Natural killer cell (primary cell): ENCODE measurements at places on chromosomes 6 and 20.

DNA sequence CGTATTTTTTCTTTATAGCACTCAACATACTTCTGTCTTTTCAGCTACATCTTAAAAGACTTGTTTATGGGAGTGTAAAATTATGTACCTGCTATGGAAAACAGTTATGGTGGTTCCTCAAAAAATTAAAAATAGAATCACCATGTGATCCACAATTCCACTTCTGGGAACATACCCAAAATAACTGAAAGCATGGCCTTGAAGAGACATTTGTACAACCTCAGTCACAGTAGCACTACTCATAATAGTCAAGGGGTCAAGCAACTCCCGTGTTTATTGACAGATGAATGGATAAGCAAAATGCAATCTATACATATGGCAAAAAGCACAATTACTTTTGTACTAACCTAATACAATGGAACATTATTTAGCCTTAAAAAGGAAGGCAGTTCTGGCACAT is 74.5 kb downstream of the METTL24 start:
- no peak for DNase-seq

GRCh38 chr6:117505311-117505710 is 22.8 kb downstream of the DCBLD1 start:
- DNase-seq = no peak

- DNase-seq = peak; percentile 6
Observed at GRCh38 chr6:52155791-52156576, 30.2 kb upstream of the IL17A start.

DNA sequence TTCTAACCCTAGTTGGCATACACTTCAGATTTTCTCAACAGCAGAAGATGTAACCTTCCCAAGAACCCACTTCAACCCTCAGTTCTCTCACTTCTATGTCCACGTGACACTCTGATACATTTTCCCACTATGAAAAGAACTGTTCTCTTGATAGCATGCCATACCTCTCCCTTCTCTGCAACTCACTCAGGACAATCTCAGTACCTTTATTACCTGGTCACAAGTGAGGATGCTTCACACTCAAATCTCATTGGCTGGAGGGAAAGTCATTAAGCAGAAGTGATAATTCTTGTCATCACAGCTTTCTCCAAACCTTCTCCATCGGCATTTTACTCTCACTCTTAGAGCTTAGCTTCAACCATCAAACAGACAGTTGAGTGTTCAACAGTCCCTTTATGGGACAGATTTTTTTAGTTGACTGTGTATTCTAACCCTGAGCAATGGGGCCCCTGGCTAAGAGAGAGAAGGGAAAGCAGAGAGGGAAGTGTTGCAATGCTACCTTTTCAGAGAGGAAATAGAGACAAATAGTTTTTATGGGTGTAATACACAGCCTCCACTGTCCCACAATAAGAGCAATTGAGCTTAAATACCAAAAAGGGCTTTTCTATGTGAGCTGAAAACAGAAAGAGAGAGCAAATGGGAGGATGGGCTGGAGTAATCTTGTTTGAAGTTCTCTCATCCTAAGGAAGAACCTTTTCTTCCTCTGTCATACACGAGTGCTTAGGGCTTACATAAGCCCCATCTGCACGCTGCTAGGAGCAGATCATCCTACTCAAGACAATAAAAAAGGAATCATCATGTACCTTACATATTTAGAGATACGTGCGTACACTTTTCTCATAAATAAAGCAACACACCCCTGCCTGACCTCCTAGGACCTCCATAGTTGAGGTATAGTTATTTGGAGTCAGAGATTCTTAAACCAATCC is 16.0 kb downstream of the HLA-DPA1 start:
- DNase-seq = no peak

DNA sequence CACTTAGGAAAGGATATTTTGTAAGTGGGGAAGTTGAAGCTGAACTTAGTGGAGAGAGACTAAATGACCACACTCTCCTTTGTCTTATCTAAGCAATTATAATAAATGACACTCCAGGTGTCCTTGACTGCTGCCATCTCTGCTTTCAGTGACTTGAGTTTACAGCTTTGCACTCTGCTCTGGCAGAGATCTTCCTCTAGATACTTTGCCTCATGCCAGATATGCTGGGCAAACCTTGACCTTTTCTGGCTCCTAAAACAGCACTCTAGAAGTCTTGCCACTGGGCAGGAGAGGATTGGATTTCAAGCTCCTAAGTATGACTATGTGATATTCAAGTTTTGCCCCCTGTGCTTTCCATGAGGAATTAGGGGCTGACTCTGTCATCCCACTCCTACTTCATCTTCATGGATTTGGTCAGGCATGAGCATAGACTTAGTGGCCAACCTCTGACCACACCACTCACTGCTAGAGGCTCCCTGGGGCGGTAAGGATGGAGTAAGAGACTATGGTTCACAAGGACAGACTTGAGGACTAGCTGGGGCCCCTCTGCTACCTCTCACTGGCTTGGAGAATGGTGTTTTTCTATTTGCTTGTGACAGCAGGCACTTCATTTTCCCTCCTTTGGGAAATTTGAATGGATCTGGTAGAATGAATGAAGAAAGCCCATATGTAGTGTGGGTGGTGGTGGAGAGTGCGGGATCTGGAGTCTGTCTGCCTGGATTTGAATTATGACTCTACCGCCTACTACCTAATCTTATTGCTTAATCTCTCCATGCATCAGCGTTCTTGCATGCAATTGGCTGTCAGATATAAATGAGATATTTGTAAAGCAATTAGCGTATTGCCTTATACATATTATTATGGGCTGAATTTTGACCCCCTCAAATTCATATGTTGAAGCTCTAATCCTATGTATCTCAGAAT is 191.4 kb downstream of the REV3L start:
- no peak for DNase-seq

DNA sequence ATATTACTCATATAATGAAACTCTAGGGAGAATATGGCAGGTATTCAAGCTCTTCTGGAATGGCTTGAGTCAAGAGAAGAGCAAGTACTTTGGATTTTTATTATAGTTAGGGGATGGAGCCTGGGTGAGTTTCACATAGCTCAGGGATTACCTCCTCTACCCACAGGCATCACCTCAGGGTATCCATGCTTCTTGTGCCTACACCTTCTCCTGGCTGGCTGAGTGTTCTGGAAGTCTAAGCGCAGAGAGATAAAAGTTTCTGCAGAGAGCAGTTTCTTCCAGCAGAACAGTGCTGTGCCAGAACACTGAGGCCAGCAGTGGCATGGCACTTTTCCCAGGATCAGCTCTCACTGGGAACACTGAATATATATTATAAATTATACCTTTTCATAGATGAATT is 199.7 kb upstream of the KCNQ5 start:
- no peak for DNase-seq

DNA sequence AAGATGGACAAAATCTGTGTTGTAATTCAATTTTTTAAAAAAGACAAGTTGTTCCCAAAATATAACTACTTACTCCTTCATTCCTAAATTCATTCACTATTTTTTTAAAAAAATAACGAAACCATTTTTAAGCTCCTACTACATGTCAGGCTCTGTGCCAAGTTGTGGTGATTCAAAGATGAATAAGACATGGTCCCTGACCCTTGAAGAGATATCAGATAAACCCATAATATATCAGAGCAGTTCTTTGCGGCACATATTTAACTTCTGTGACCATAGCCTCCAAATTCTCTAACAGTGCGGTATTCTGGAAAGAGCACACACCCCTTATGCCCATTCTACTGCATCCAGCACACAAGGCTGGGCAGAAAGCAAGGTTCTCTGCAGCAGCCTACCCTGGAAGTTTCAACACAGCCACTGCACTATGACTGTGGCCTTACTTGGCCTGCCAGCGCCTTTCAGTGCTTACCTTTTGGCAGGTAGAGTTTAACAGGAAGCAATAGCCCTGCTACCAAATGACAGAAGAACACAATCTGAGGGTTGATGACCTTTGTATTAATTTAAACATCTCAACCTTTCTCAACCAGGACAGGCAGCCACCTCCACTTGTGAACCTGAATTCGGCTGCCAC is 406.5 kb downstream of the BTBD9 start:
- DNase-seq = no peak

- DNase-seq = no peak
Observed at GRCh38 chr20:23874747-23875146, 4.8 kb downstream of the CST5 start.

GRCh38 chr6:139239064-139239463 is 52.7 kb downstream of the TXLNB start:
- DNase-seq = no peak

DNA sequence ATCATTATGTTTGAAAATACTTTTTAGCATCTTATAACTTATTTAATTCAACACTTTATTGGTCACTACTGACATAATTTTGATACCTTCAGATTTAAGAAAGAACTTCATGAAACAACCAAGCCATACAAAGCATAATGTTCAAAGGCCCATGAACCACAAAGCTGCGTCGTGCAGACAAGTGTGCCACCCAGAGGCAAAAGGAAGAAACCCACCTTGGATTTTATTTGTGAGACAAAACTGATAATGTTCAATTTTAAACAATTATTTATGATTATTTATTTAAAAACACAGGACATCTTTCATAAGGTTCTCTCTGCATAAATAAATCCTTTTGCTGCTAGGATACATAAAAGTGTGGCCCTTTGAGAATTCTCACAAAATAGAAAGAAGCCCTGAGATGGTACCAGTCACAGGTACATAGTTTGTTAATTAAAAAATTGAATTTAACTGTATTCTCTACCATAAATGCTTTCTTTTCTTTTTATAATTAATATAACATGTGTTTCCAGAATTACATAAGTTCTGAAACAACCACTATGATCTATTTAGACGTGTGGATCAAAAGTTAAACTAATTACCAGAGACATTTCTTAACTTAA is 143.7 kb downstream of the RALGAPA2 start:
- DNase-seq = peak; percentile 56

DNA sequence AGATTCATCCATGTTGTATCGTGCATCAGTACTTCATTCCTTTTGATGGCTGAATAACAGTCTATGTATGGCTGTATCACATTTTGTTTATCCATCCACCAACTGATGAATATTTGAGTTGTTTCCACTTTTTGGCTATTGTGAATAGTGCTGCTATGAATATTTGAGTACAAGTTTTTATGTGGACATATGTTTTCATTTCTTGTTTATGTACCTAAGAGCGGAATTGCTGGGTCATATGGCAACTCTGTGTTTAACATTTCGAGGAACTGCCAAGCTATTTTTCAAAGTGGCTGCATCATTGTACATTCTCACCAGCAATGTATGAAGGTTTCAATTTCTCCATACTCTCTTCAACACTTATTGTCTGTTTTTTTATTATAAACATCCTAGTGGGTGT is 3.0 kb upstream of the RREB1 start:
- no peak for DNase-seq

GRCh38 chr20:53708129-53708968 is 114.7 kb upstream of the ZNF217 start:
- peak; percentile 52 for DNase-seq

DNA sequence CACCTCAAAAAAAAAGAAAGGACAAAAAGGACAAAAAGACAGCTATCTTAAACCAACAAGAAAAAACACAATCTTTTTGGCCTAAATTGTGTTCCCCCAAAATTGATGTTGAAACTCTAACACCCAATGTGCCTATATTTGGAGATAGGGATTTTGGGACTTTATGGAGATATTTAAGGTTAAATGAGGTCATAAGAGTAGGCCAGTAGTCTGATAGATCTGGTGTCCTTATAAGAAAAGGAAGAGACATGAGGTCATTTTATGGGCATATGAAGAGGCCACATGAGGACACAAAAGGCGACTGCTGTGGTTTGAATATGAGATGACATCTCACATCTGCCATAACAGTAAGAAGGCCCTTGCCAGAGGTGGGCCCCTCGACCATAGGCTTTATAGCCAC is 49.5 kb downstream of the TRIM38 start:
- DNase-seq = no peak

GRCh38 chr6:2708456-2708855 is 42.3 kb downstream of the MYLK4 start:
- no peak for DNase-seq

DNA sequence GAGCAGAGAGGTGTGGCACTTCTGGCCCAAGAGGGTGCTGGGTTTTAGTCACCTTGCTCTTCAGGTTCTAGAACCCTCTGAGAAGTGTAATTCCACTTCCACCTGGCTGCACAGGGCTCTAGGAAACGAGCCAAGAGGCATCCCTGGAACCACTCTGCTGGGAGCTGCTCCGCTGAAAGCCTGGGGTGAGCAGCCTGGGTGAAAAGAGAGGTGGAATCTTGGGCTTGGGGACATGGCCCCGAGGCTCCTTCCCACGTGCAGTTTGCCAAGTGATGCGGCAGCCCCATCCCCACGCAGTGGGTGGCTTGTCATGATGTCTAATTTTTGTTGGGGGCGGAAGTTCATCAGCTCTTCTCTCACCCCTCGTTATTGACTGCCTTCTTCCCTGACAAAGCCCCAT is 32.8 kb downstream of the PPP1R16B start:
- no peak for DNase-seq

GRCh38 chr6:126268092-126268491 is 71.8 kb upstream of the CENPW start:
- DNase-seq = no peak

GRCh38 chr20:49885558-49886332 is 29.6 kb downstream of the SPATA2 start:
- DNase-seq = no peak

DNA sequence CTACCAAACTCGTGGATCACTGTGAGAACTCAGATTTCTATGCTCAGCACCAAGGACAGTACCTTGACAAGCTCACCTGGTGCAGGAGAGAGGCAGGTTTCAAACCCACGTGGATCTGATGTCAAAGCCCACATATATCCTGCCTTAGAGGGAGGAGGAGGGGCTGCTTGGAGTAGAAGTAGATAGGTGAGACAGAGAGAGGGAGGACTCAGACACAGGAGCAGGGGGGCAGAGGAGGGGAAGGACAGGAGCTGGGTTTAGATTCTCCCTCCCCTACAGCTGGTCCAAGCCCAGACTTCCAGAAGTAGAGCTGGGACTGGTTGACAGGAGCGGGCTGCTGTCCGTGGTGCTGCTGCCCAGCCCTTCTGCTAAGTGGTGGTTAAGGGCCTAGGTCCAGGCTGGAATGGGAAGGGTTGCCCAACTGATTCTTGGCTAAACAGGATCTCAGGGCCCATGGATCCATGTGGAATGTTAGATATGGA is 77.5 kb downstream of the CDH22 start:
- DNase-seq = no peak

GRCh38 chr6:136503303-136504029 is 46.8 kb downstream of the MAP7 start:
- no peak for DNase-seq

DNA sequence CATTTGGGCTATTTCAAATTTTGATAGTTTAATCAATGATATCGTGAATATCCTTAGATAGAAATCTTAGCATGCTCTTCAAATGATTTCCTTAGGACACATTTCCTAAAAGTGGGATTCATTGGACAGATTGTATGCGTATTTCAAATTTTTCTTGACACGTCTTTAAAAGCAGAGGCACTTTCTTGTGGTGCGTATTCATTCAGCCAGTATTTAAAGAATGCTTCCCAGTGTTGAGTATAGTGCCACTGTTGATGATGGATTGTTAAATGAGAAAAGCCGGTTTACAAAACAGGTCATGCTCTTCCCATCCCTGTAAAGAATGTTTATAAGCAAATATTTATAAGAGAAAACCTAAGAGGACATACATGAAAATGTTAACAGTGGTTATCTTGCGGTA is 15.1 kb upstream of the NOL7 start:
- no peak for DNase-seq
